ENCODE measurements at places on chromosomes 2 and 18.

- no peak for DNase-seq
These were observed 25.3 kb downstream of the SMAD7 start for GRCh38 chr18:48925491-48925780.

- no peak for DNase-seq
These were observed 113.8 kb upstream of the RGPD4 start for GRCh38 chr2:107712857-107713256.

GRCh38 chr2:207131594-207131993, 34.2 kb downstream of the KLF7 start:
- DNase-seq = no peak

DNA sequence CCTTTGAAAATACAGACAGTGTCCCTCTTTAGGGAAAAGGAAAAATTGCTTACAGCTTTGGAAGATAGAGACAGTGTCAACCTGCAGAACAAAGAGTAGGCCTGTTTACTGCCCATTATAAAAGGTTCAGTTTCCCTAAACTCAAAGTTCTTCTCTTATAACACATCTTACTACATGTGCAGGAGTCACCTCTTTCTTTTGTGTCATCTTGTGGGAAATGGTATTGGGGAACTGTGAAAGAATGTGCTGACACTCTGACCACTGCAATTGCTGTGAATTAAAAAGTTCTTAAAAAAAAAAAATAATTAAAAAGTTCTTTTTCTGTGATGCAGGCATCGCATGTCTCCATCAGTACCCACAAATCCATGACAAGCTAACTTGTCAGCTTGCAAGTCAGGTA, 2.9 kb upstream of the ITGB6 start:
- DNase-seq = no peak

DNA sequence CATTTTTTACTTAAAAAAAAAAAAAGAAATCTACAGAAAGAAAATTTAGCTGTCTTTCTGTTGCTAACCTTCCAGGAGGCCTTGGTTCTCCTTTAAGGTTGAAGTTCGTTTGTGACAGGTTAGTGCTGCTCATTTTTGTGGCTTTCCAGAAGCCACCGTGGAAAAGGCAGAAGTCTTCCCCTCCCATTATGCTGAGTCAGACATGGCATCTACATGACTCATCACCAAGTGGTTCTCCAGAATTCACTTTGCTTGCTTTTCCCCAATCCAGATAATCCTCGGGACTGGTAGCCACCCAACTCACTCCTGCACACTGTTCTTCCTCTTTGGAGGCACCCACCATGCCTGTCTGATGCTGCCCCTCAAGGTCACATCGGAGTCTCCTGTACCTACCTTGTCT, 228.7 kb downstream of the PIK3C3 start:
- no peak for DNase-seq

GRCh38 chr2:15594291-15595256, 2.9 kb downstream of the DDX1 start:
- no peak for DNase-seq

DNA sequence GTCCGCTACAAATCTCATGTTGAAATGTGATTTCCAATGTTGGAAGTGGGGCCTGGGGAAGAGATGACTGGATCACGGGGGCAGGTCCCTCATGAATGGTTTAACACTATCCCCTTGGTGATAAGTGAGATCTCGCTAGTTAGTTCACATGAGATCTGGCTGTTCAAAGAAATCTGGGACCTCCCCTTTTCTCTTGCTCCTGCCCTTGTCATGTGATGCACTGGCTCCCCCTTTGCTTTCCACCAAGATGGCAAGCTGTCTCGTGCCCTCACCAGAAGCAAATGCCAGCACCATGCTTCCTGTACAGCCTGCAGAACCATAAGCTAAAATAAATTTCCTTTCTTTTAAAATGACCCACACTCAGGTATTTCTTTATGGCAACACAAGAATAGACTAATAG, 57.3 kb upstream of the C2orf15 start:
- DNase-seq = no peak

- no peak for DNase-seq
These were observed 17.2 kb downstream of the UGGT1 start for GRCh38 chr2:128108166-128108565.

- DNase-seq = no peak
These were observed 91.6 kb downstream of the PRKRA start for GRCh38 chr2:178359192-178359912.

- DNase-seq = peak; percentile 21
These were observed 96.4 kb downstream of the USP40 start for GRCh38 chr2:233470011-233470687.

GRCh38 chr2:235877275-235877802, 290.8 kb downstream of the GBX2 start:
- no peak for DNase-seq

GRCh38 chr2:241257419-241258032, 57.9 kb downstream of the HDLBP start:
- DNase-seq = no peak

DNA sequence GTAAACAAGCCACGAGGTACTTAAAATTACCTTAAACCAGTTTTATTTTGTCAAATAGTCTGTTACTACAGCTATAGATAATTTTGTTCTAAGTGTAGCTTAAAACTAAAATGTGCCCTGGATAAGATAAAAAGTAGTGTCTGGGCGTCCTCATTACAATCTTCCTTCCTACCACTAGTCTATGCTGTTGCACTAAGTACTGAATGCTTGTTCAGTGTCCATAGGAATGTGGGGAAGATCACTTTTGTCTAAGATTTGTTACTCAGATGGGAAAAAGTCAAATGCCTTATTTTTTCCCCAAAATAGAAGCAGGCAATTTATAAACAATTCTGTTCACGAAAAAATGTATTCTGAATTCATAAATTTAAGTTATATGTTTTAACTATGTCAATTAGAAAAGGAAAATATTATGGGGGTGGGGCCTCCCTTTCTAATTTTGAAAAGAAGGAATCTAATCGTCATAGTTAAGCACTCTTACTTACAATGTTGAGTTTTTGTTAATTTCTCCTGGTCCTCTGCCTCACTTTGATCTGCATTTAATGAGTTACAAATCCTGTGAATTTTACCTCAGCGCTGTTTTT, 140.4 kb upstream of the VRK2 start:
- no peak for DNase-seq

GRCh38 chr2:85246348-85246747, 81.4 kb downstream of the TGOLN2 start:
- no peak for DNase-seq

GRCh38 chr2:195871326-195871725, 197.3 kb downstream of the DNAH7 start:
- no peak for DNase-seq

GRCh38 chr18:79829136-79829854, 31.6 kb downstream of the KCNG2 start:
- no peak for DNase-seq

GRCh38 chr2:28437918-28438317, 45.3 kb downstream of the FOSL2 start:
- DNase-seq = no peak

- no peak for DNase-seq
These were observed 87.5 kb upstream of the RNF152 start for GRCh38 chr18:61980355-61980754.

DNA sequence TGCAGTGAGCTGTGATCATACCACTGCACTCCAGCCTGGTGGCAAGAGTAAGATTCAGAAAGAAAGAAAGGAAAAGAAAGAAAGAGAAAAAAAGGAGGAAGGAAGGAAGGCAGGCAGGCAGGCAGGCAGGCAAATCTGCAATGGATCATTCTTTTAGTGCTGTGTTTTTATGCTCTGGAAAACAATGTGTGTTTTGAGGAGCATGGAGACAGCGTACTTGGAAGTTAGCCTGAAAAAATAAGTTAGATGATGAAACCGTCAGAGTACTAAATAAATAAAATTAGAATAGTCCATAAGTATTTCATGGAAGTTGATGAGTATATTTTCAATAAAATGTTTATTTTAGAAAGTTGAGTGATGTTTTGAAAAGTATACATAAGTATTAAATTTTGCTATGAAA, 366.4 kb upstream of the CDH20 start:
- no peak for DNase-seq

GRCh38 chr2:38095996-38096861, 20.3 kb upstream of the CYP1B1 start:
- no peak for DNase-seq

DNA sequence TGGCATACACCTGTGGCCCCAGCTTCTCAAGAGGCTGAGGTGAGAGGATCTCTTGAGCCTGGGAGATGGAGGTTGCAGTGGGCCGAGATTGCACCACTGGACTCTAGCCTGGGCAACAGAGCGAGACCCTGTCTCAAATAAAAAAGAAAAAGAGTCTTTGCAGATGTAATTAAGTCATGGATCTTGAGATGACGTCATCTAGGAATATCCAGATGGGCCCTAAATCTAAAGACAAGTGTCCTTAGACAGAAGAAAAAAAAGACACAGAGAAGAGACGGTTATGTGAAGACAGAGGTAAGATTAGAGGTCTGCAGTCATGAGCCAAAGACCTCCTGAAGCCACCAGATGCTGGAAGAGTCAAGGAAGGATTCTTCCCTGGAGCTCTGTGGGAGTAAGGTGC, 74.3 kb downstream of the RHOB start:
- no peak for DNase-seq

- DNase-seq = no peak
These were observed 65.8 kb downstream of the PARD3B start for GRCh38 chr2:204611017-204611631.

GRCh38 chr2:65799141-65799854, 366.9 kb upstream of the SPRED2 start:
- no peak for DNase-seq

DNA sequence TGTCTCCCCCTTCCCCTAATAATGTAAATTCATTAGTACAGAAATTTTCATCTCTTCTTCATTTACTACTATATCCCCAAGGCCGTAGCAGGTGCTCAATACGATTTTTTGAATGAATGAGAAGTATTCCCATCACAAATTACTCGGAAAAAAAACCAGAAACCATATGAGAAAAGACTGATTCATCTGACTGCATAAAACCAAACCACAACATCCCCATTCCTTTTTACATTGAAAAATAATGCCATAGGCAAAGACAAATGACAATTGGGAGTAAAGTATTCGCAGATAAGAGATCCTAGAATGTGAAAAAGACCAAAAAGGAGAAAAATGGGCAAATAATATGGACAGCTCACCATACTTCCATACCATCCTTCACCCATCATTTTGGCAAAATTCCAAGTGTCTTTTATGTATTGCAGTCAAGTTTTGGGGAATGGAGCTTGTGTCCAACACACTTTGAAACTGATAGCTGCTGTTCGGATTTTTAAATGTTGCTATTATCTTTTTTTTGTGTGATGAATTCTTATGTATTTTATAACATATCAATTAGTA, 1.5 kb downstream of the ZC3H8 start:
- DNase-seq = no peak

GRCh38 chr2:174711206-174711605, 53.1 kb downstream of the CHRNA1 start:
- no peak for DNase-seq

Measured in omental fat pad (tissue), 4 donors.